ENCODE measurements at places on chromosomes 11 and 22. TPM values are rescaled to one million over a fixed set of nuclear protein-coding genes. Genes with fewer than 3 reads are reported as not detected.

The OR5A1 gene
- total RNA-seq = not detected

The NR1H3 gene
- 15.7 TPM for total RNA-seq

The RBM4B gene
- 31.2 TPM for total RNA-seq

The RDX gene
- total RNA-seq = 68.9 TPM

The APOL4 gene
- total RNA-seq = 2.7 TPM

The MIOX gene
- total RNA-seq = not detected
